CD4-positive, alpha-beta T cell treated with Interleukin-4 for 1 hour (primary cell): ENCODE measurements at places on chromosomes 1 and 21.

GRCh38 chr1:201883786-201884185, 4.9 kb upstream of the SHISA4 start:
- DNase-seq, result peak; percentile 11

- no peak for DNase-seq
These were observed 690 bp downstream of the C1orf216 start for GRCh38 chr1:35717911-35718476.

- no peak for DNase-seq
These were observed 34.6 kb upstream of the CTPS1 start for GRCh38 chr1:40944841-40945430.

- DNase-seq, result peak; percentile 55
These were observed 1.1 kb downstream of the CKS1B start for GRCh38 chr1:154975409-154976059.

GRCh38 chr21:44454747-44455523, at the start of gene LRRC3:
TSS of gene LRRC3 (plus strand) at chr21:44455510. CDS start at chr21:44456645, 1,135 bp downstream.
- DNase-seq, result peak; percentile 88

DNA sequence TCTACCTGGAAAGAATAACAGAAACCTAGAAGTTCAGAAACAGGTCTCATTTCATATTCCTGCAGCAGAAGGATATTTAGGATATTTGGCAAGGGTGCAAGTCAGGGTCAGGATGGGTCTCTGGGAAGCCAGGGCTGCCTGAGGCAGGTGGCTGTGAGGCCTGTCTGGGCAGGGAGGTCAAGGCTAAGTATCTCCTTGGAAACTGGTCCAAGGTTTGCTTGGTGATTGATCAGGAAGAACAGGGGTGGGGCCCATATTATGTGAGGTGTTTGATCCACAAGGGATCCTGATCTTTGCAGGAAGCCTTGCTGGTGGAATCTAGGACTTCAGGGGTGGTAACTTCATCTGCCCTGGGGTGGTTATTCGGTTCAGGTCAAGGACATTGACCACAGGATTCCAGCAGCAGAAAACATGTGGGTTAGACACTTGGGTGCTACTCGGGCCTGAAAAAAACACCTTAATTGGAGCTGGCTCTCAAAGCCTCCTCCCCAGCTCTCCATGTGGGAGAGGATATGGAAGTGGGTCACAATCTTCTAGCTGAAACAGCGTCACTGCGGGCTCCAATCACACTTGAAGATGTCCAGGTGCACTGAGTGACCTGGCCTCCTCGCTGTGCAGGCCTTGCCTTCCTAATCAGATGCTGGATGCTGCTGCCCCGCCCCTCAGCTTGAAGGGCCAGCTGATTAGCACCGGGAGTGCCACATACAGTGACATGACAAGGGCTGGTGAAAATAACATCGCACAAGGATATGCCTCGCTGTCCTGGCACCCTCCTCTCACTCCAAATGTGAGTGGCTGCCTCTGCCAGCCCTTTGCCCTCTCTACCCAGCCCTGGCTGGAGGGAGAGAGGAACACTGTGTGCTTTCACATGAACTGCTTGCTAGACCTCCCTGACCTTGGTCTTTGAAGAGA, 8.7 kb downstream of the CTNNBIP1 start:
- DNase-seq, result no peak

DNA sequence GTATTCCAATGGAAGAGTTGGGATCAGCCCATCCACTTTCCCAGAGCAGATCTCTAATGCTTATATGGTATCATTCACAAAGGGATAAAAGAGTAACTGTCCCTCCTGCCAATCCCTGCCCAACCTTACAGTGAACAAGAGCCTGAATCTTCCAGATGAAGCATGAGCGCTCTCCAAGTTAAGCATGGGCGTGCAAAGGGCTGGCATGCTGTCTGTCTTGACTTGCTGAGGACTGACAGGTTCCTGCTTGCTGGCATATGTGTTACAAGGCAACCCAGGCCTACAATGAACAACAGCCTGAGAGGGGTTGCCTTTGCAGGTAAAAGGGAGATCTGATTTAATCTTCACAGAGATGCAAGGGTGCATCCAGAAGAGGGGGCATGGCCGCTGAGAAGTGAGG, 155.6 kb upstream of the SOD1 start:
- DNase-seq, result no peak

DNA sequence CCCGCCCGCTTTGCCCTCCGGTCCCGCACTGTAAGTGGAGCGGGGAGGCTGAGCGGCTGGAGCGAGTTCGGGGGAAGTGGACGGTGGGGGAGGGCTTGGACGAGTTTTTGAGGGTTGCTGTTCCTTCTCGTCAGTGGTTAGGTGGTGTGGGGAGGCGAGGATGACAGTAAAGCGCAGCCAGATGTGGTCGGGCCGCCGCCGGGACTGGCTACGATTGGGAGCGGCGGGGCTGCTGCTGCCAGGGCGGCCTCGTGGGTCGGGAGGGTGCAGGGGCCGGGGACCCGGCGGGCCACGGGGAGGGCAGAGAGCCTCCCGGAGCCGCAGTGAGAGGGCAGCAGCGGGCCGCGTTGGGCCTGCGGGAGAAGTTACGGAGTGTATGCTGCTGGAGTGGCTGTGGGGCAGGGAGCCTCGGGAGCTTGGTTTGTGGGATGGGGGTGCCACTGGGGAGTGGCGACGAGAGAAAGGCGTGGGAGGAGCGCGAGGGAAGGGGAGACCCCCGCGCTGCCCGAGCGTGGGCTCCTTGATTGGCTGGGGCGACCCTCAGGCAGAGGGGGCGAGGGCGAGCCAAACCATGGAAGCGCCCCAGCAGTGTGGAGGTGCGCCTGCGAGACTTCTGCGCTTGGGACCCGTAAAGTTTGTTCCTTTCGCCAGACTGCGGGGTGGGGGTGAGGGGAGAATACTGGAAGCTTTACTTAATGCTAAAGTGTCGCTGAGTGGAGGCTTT, 2.1 kb downstream of the ADGRL2 start:
- no peak for DNase-seq

DNA sequence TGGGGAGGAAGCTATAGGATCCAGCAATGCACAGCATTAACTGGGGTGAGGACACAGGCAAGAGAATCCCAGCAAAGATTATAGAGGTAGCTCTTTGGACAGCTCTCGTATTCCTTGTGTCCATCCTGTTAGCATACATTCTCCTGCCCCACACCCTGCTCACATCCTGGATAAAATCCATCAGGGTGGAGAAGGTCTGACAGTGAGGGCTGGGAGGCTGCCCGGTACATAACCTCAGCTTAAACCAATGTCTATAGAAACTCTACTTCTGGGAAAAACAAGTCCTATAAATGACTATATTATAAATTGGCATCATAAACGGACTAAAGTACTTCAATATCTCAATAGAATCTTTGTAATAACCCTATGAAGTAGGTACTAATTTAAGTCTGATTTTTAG, 36.8 kb upstream of the UBE2U start:
- no peak for DNase-seq

GRCh38 chr1:49686107-49686506, 337.6 kb downstream of the AGBL4 start:
- DNase-seq, result no peak

DNA sequence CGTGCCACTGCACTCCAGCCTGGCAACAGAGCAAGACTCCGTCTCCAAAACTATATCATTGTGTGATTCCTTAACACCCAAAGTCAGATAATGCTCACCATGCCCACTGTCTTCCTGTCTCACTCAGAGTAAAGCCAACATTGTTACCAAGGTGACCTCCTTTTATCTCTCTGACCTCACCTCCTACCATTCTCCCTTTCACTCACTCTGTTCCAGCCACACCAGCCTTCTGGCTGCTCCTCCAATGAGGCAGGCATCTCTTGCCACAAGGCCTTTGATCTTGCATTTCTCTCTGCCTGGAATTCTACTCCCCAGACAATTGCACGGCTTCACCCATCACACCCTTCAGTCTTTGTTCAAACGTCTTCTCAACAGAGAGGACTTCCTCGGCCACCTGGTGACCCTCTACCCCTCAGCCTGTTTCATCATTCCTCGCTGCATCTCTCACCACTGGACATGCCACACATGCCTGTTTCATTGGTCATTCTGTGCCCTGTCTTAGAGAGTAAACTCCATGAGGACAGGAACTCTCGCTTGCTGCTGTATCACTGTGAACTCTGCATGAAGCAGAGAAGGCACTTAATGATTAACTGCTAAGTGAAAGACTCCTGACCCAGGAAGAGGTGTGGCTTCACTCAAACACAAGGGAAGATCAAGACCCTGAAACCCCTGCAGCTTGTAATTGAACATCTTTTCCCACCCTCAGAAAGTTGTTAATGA, 67.1 kb upstream of the CAPZB start:
- DNase-seq, result no peak

DNA sequence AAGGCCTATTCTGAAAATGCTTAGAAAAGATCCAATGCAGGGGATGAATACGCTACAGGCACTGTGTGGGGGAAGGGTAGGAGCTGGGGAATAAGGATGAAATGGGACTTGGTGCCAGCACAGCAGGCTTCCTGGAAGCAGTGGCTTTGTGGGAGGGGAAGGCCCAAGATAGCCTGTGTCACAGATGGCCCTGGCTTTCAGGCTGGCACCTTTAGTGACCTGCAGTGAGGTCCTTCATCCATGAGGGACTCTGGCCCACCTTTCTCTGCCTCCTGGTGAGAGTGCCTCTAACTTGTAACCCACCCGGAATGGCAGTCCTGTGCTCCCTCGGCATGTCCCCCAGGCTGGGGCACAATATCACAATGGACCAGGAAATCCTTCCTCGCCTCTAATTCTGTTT, 919 bp downstream of the CHI3L1 start:
- DNase-seq, result no peak

- no peak for DNase-seq
These were observed 149.5 kb upstream of the BACE2 start for GRCh38 chr21:41018431-41018830.

GRCh38 chr1:27724961-27725373, 794 bp upstream of the FAM76A start:
- no peak for DNase-seq

DNA sequence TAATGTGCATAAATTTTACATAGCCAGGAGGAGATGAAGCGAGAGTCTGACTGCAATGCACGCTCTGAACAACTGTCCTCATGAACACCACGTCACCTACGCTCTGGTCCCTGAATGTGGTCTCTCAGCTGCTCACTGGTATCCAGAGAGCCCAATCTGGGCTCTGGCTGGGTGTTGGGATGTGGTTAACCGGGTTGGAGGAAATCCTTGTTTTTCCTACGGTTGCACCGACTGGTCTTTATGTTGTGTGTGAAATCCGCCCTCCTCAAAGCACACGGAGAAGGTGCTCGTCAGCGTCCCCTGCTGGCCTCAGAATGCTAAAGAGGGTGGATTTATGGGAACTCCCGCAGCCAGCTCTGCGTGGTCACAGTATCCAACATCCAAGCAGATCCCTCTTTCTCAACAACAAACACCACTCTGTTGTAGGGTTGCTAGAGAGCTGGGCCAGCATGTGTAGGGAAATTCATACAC, 51.8 kb upstream of the FAM89A start:
- peak; percentile 30 for DNase-seq

GRCh38 chr1:110310300-110310699, 28.9 kb upstream of the RBM15 start:
- DNase-seq, result no peak
